Suppressor macrophage treated with lipopolysaccharide for 4 hours (primary cell): ENCODE measurements at places on chromosomes 2 and 18.
A peak's percentile ranks its signal among the peaks of the same experiment; 100 is the strongest.

- DNase-seq, result no peak
Measured at GRCh38 chr18:4134700-4135099, 320.4 kb downstream of the DLGAP1 start.

- peak; percentile 30 for DNase-seq
Measured at GRCh38 chr18:525036-525797, 24.7 kb upstream of the COLEC12 start.

DNA sequence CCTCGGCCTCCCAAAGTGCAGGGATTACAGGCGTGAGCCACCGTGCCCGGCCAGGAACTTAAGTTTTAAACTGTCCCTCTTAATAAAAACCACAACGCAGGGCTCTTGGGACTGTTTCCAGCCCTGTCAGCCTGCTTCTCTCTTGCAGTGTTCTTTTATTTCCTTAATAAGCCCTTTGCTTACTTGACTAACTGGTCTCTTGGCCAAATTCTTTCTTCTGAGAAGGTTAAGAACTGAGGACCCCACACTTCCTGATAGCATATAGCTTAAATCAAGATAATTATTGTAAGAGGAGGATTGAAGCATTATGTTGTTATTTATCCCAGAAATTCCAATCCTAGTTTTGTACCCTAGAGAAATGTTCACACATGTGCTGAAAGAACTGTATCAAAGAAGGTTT is 128.2 kb upstream of the UXS1 start:
- DNase-seq, result no peak

DNA sequence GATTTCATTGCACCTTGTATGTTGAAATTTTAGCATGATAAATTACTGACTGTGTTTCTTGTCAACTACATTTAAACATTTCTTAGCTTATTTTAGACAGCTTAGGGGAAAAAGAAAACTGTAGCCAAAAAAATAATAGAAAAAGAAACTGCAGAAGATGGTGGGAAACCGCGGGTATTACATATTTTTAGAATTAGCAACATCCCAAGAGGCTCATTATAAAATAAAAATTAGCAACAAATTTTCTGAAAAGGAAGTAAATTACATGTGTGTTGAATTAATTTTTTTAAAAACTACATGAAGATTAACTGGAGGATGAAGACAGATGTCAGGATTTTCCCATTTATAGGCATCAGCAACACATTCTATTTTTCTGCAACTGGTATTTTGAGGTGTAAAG is 4.3 kb downstream of the PELI1 start:
- DNase-seq, result peak; percentile 5

GRCh38 chr2:163735685-163736432 is at the start of gene FIGN:
FIGN (minus strand) TSS chr2:163736008; CDS start chr2:163734927, 1,081 bp downstream.
- DNase-seq, result no peak

DNA sequence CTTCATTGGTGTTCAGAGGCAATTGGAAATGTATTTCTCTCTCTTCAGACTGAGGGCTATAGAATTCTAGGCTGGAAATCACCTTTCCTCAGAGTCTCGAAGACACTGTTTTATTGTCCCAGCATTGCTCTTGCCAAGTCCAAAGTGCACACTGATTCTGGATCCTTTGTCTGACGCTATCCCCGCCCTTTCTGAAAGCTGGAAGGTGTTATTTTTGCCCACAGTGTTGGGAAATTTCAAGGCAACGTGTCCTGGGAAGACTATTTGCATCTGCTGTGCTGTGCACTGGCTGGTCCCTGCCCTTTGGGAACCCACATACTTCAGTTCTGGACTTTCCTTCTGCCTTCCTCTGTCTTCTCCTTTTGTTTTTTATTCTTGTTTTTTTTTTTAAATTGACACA is 190.8 kb downstream of the SH3BP4 start:
- DNase-seq, result no peak
